ENCODE measurements at places on chromosomes 3 and 15.

DNA sequence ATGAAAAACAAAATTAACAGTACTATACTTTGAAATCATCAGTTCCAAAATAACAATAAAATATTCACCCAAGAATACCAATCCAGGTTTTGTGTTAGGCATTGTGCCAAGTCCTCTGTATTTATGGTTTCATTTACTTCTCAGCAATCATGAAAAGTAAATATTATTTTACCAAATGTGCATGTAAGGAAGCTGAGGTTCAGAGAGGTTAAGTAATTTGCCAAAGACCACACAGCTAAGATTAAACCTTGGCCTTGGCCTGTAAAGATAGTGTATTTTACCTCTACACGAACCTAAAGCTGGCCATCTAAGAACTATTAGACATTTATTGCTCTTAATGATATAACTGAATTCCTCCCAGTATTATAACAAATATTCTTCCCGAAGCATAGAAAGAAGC is 124.4 kb upstream of the SLC2A2 start:
- DNase-seq: no peak

GRCh38 chr3:118380576-118380975 is 654.1 kb downstream of the IGSF11 start:
- no peak for DNase-seq

GRCh38 chr15:40043927-40044716 is 5.1 kb upstream of the SRP14 start:
- no peak for DNase-seq

DNA sequence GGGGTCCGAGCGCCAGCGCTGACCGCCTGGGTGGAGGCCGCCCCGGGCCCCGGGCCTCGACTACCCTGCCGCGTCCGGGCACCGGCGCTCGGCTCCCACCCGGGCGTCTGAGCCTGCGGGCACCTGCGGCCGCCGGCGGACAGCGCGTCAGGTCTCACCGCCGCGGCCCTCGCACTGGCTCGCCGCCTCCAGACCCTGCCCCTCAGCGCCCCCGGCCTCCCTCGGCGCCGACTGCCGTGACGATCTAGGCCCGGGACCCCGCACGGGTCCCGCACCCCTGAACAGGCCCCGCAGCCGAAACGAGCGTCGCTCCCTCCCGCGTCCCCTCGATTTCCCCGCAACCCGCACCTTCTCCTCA is 297 bp downstream of the PRC1 start:
- DNase-seq: peak; percentile 39

GRCh38 chr15:63969652-63970421 is 76.4 kb downstream of the DAPK2 start:
- no peak for DNase-seq
